ENCODE measurements at places on chromosomes 12 and 14.

GRCh38 chr12:12885096-12885792, 6.1 kb upstream of the GPRC5A start:
- no peak for DNase-seq

DNA sequence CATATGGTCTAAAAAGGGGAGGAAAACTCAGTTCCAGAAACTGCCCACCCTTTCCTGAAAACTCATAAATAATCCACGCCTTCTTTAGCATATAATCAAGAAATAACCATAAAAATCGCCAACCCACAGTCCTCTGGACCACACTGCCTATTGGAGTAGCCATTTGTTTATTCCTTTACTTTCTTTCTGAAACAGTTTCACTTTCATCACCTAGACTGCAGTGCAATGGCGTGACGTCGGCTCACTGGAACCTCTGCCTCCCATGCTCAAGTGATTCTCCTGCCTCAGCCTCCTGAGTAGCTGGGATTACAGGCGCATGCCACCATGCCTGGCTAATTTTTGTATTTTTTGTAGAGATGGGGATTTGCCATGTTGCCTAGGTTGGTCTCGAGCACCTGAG, 44.2 kb downstream of the CLMN start:
- DNase-seq, result no peak

DNA sequence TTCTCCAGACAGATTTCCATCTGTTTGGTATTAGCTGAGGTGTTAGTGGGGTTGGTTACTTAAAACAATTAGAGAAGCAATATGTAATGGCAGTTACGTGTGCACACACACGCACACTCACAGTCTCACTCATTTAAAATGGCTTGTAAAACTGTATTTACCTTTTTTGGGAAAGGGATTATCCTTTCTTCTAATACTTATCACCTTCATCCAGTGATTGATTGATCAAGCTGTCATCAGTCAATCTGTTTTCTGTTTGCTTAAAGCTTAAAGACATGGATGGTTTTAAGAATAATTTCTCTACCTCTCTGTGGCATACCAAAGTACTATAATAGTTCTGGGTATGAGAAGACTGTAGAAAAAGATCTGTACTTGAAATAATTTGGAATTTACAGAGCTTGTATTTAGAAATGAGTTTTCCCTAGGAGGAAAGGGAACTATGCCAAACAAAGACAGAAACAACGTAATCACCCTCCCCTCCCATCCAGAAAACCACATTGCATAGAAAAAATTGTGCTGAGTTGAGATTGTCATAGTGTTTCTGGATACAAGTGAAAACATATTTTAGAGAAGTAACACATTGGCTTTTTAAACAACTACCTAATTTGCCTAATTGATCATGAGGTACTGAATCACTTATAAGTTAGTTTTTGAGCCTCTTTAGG, 455.8 kb downstream of the PCNX1 start:
- peak; percentile 32 for DNase-seq

DNA sequence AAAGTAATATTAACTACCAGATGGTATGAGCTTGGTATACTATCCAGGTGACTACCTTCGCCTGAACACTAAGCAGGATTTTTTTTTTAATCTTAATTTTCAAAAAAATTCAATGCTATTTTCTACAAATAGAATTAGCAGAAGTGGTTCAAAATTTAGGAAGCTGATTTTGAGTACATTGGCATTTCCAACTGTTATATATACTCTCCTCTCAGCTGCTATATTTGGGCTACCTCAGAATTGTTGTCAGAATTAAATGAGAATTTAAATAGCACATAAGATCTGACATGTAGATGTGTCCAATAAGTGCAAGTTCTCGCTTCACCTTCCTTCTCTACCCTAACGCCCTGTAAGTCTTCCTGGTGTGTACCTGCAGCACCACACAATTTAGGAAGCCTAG, 83.1 kb downstream of the DUSP6 start:
- DNase-seq, result no peak

GRCh38 chr12:69947123-69947522, 122.1 kb downstream of the MYRFL start:
- DNase-seq, result no peak

All from G401 (cell line).